ENCODE measurements at places on chromosomes 7 and 10.

GRCh38 chr10:29807163-29807806 lies 172.5 kb upstream of the SVIL start:
- no peak for DNase-seq

DNA sequence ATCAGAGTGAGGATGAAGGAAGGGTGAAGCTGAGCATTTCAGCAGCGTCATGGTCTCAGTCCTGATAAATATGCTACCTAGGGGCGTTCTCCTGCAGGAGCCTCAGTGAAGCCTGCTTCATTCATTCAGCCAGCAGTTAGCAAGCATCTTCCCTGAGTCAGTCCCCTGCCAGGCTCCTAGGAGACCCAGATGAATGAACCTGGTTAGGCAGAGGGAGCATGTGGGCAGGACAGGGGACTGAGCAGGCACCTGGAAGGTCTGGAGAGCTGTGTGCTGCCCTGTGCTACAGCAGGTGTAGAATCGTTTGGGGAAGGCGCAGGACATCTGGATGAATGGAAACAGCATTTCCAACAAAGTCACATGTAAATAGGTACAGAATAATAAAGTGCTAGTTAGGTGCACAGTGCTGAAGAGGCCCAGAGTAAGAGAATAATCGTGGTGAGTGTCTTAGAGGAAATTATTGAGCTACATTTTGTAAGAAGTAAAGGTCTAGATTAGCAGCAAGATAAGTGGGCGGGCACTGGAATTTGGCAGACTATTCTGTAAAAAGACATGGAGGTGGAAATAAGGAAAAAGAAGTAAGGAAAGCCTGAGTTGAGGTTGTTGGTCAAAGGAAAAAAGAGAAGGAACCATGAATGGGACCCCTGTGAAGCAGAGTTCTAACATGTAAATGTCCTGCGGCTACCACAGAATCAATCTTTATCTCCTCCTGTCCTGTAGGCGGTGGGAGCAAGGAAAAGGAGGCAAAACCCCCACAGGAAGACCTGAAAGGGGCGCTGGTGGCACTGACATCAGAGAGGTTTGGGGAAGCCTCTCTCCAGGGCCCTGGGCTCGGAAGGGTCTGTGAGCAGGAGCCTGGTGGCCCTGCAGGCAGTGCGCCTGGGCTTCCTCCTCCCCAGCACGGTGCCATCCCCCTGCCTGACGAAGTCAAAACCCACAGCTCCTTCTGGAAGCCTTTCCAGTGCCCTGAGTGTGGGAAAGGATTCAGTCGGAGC lies 12.0 kb downstream of the ZSCAN25 start:
- DNase-seq, result no peak

DNA sequence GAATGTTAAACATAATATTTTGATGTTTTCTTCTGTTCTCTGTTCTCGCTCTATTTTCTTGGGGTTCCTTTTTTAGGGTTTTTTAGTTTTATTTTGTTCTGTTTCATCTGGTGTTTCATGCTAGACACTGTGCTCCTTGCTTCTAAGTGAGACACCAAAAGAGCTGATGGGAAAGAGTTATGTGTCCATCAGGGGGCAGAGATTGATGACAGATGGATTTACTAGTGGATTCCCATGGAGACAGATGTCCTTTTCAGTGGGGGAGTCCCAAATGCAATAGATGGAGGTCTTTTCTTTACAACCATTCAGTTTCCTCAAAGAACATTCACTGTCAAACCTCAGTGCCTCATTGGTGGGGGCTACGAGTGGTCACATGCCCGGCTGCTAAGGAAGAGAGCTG lies 34.9 kb downstream of the PRTFDC1 start:
- no peak for DNase-seq

DNA sequence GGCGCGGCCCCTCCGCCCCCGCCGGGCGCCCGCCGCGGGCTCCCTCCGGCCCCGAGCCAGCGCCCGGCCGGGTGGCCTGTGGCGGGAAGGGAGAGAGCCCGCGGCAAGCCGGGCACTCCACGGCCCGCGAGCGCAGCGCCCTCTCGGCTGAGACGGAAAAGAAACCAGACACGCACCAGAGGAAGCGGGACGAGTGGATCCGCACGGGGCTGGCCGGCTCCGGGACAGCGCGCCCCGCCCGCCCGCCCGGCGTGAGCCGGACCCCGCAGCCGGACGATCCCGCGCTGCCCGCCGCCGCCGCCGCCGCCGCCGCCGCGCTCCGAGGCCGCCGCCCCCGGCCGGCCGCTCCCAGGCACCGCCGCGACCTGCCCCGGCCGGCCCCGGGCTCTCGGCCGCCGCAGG lies 300 bp downstream of the ARHGAP21 start:
- DNase-seq, result no peak

DNA sequence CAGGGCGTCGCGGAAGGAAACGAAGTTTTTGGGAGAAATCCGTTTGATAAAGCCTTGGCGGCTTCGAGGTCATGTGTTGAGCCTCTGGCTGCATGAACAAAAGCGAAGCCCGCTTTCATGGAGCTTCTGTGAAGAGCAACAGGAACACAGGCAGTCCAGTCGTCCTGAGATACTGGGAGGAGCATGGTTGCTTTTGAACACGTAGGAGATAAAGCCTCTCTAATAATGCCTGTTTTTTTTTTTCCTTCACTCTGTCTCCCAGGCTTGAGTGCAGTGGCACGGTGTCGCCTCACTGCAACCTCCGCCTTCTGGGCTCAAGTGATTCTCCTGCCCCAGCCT lies 473 bp upstream of the ZNF32 start:
- DNase-seq, result peak; percentile 6

DNA sequence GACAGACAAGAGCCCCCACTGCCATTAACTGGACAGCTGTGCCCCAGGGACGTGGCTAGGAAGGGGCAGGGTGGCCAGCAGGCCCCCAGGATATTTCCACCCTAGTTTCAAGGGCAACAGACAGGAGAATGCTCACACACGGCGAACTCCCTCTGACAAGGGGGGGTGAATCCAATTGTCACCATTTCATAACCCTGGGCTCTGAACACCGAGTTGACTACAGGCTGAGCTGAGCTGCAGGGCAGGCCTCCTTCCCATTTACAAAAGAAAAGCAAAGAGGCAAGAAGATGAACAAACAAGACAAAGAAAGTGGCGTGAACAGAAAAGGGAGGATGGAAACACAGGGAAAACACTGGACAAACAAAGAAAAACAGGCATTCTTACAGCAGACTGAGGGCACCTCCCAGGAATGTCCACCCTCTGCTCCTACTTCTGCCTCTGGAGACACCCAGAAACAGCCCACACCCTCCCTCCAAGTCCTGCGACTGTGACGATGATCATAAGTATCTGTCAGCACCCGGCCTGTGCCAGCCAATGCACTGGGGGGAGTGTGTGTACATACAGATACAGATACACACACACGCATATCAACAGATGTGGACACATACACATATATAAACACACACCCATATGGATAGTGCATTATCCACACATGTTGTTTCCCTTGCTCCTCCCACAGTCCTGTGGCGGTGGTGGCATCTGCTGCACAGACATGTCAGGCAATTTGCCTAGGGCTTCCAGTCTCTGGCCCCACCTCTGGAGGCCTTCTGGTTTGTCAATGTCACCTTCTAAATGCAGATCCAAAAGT lies 66.2 kb downstream of the FAM53B start:
- DNase-seq, result no peak

GRCh38 chr7:1100834-1101562 lies 13.1 kb downstream of the GPER1 start:
- no peak for DNase-seq

DNA sequence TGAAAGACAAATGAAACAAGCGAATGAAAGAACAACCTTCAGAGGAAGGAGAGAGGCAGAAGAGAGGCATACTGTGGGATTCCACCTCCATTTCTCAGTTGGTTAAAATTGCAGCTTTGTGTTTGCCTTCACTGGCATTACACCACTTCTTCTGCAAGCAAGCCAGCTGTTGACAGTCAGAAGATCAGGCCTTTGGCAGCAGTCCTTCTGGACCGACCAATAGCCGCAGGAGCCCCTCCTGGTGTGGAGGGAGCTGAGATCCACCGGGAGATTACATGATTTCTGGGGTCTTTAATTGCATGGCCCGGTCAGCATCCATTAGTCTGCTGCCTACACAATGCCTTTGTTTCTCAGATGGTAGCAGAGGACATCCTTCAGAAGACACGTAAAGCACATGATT lies 206.7 kb downstream of the ADAM12 start:
- DNase-seq, result no peak

DNA sequence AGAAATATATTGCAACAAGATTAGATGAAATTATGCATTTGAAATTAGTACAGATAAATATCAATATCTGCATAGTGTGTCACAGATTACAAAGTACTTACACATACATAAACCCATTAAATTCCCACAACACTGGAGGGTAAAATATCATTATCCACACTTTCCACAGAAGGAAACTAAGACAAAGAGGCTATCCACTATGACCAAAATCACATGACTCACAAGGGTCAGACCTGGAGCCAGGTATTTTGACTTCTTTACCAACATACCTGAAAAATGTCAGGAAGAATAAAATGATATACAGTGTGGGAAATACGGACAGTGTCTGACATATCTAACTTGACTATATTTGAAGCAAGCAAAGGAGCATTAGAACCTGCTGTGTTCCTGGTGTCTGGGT lies 34.1 kb downstream of the HYCC1 start:
- no peak for DNase-seq

GRCh38 chr10:129046962-129047361 lies 420.1 kb upstream of the MGMT start:
- no peak for DNase-seq

GRCh38 chr7:26157520-26158105 lies 5.6 kb downstream of the NFE2L3 start:
- no peak for DNase-seq

DNA sequence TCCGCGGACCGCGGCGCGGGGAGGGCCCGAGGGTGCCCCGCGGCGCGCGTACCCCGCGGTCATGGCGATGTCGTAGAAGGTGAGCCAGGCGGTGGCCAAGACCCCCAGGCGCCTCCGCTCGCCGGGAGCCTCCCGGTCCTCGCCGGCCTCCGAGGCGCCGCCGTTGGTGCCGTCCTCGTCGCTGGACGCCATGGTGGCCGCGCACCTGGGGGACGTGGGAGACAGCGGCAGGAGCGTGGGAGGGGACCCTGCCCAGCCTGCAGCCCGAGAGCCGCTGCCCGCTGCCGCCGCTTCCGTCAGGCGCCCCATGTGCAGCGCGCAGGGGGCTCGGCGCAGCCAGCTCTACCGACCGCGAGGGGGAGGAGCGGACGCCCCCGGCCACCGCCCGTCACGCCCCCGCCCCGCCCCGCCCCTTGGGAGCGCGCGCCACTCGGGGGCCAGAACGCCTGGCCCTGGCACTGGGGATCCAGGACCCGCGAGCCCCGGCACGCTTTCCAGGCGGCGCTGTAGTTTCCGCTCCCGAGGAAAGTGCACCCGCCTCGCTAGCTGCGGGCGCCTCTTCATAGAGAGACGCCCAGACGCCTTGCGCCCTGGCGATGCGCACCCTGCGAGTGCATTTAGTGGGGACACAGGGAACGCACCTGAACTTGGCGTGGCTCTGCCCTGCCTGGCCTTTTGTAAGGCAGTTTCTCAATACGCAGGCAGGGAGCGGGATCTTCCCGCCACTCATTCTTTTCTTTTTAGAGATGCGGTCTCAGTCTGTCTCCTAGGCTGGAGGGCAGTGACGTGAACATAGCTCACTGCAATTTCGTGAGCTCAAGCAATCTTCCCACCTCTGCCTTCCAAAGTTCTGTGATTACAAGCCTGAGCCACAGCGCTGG lies at the start of gene HACD1:
Gene HACD1 (minus strand): TSS at position 344 of the 881 bp plus-strand sequence. CDS start 35 bp downstream, at position 309.
- DNase-seq, result no peak

- no peak for DNase-seq
These were observed 2.5 kb downstream of the CCDC6 start for GRCh38 chr10:59903871-59904270.

- no peak for DNase-seq
These were observed 84.7 kb downstream of the ARHGAP22 start for GRCh38 chr10:48520184-48520506.

- DNase-seq, result no peak
These were observed 22.0 kb upstream of the CYP2C9 start for GRCh38 chr10:94916423-94916822.

- no peak for DNase-seq
These were observed 25.4 kb downstream of the AMZ1 start for GRCh38 chr7:2713370-2713769.

Measured in non-pigmented ciliary epithelial cell (primary cell).